ENCODE measurements at places on chromosomes 1 and 21.

GRCh38 chr1:232382671-232383070 is 247.3 kb downstream of the SIPA1L2 start:
- no peak for DNase-seq

GRCh38 chr1:153540394-153541361 is at the start of gene S100A5:
S100A5 (minus strand) TSS chr1:153540934; CDS start chr1:153540191, 743 bp downstream.
- no peak for DNase-seq

GRCh38 chr1:183241471-183241870 is 55.4 kb downstream of the LAMC2 start:
- no peak for DNase-seq

GRCh38 chr1:184945029-184945428 is 29.3 kb downstream of the NIBAN1 start:
- DNase-seq: no peak

DNA sequence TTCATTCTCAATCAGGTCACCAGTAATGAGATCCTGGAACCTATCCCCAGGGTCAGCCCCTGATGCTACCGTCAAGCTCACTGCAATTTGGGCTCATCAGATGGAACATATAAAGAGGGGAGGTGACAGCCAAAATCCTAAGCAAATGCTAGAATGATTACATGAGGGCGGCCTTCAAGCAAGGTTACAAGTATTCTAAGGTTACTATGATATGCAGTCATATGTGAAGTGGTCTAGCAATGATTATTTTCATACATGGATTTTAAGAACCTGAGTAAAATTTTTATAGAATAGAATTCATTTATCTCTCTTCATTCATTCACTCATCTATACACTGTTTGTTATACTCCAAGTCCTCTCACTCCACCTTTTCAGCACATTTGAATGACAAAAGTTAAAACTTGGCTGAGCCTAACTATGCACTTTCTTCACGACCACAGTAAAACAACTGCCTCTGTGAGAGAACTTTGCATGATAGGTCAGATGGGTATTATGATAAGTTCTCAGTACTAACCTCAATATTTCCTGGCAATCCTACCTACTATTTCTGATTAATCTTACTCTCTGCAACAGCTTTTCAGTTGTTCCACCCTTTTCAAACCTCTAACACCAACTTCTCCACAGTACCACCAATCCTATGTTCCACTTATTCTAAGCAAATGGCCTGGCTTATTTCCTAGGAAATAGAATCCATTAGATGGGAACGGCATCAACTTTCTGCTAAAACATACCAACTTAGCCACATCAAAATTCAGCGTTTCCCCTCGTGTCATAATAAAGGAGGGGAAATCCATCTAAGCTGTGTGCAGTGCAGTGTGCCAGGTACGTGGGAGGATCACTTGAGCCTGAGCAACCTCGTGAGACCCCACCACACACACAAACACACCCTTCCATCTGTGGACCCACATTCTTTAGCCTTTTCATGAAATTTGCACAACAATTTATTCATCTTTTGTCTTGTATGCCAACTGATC is 32.0 kb downstream of the LHX9 start:
- DNase-seq: no peak

DNA sequence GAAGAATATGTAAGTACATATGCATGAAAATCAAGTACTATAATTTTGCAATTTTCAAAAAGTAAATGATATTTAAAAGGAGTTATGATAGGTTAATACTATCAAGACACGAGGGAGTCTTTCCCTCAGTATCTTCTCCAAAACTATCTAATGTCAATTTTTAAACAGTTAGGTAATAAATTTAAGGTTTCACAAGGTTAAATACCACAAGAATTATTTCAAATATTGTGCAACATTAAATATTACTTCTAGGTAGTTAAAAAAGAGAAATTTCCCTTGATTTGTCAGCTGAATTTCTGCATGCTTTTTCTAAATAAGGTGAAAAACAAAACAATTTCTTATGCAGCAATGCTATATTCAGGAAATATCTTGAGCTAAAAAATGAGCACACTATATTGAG is 3.5 kb downstream of the CFHR5 start:
- DNase-seq: no peak

DNA sequence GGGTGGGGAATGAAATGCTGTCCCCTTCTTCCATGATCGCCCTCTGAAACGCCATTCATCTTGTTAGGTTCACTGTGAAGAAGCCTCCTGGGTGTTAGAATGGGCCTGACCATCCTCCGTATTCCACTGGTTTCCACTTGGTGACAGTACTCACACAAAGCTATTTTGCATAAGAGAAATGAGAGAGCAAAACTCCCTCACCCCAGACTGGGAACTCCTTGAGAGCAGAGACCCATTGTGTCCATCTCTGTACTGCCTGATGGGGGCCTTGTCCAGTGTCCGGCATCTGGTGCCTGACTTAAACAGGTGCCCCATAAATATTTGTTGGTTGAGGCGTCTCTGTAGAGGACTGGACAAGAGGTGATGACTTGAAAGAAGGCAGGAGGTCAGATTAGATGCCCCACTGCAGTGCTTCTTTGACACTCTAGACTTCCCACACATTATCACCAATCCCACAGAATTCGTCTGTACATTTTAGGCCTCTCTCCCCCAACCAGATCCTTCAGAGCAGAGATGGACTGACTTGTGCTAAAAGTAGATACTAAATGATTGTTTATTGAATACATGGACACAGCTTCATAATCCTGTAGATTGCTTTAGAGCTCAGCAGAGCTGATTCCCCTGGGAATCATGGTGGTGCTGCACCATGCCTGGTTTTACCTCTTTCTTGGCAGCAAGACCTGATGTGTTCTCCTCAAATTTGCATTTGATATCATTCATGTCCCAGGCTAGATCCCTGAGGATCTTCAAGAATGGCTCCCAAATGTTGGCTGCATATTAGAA is 22.4 kb upstream of the KCNA2 start:
- no peak for DNase-seq

- DNase-seq: no peak
Observed at GRCh38 chr1:172973424-172973823, 77.3 kb downstream of the TNFSF18 start.

DNA sequence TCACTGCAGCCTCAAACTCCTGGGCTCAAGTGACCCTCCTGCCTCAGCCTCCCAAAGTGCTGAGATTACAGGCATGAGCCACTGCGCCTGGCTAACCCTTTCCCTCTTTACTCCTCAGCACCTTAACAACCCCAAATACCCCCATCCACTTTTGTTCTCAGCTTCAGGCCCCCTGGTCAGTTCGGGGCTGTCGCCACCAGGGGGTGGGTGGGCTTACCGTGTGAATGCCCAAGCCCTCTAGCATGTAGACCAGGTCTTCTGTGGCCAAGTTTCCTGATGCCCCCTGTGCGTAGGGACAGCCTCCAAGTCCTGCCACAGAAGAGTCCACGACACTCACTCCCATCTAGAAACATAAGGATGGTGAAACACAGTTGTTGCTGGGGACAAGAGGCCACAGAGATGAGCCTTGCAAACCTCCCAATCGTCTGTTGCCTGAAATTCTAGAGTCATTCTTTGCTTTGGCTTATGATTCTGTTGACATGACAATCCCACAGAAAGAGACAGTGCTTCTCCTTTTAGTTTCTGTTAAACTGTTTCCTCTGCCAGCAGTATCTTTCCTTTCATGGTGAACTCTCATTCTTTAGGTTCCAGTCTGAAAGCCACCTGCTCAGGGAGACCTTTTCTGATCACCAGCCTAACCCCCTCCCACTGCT is 3.8 kb upstream of the GALE start:
- no peak for DNase-seq

- no peak for DNase-seq
Observed at GRCh38 chr1:157090771-157091170, 8.8 kb downstream of the ETV3L start.

DNA sequence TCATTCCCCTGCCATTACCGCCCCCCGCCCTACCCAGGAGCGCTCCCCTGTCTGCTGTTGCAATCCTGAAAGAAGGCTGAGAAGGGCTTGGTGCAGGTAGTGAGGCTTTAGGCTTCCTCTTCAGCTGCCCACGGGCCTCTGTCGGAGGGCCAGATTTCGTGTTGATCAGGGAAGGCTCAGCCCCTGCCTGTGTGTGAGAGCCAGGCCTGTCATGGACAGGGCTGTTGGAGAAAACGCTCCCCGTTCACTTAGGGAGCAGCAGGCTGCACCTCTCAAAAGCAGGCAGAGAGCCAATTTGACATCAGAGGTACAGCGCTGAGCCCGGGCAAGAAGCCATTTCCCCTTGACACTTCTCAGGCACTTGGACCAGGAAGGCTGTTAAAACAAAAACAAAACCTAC is 19.0 kb downstream of the TEX35 start:
- no peak for DNase-seq

GRCh38 chr1:116769561-116769977 is 15.3 kb downstream of the CD2 start:
- no peak for DNase-seq

DNA sequence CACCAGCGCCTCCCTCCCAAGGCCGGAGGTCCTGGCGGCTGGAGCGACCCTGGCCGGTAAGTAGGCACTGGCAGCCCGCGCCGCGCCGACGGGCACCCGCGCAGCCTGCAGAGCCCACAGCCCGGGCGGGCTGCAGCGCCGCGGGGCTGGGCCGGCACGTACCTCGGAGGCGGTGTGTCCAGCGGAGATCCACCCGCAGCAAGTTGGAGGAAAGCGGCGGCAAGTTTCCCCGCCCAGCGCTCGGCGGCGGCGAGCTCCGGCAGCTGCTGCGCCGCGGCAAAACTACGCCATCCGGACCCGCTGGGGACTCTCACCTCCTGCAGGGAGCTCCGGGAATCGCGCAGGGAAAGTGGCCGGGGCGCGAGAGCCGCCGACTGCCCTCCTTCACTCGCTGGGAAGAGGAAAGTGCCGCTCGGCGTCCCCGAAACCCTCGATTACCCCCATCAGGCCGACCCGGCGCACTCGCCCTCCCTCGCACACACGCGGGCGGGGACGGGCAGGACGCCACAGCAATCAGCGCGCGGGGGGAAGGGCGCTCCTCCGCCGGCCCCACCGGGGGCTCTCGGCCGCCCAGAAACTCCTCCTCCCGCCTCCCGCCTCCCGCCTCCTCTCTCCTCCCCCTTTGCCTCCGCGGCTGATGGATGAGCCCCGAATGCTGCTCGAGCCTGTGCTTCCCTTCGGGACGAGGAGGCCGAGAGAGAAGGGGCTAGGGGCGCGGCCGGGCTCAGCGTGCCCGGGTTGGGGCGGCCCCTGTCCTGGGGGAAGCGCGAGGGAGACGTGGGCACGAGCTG is at the start of gene TGFBR3:
Gene TGFBR3 (minus strand): TSS at position 436 of the 791 bp plus-strand sequence. CDS start 24,620 bp downstream, outside the sequence.
- no peak for DNase-seq

DNA sequence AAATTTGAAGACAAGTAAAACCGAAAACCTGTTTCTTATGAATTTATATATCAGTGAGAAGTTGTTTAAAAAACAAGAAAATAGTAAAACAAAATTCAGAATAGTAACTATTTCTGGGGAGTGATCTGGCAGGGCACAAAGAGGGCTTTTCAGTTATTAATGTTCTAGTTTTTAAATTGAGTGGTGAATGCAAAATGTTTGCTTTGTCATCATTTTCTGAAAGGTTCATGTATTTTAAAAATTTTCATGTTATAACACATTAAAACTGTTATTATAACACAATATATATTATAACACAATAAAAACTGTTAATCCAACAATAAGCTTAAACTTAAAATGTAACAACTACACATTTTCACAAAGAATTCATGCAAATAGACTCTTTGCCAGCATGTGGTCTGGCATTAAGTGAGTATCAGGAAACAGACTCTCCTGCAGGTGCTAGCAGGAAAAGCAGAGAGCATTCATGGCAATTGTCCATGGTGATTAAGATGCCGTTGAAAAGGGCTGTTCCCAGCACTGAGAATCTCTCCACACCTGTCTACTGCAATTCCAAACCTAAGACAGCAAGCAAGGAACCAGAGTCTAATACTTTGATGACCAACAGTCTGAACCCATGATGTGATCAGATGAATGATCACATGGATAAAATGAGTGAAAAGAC is 204.9 kb downstream of the TBX15 start:
- DNase-seq: no peak

GRCh38 chr21:46028573-46029091 is 47.1 kb downstream of the COL6A1 start:
- no peak for DNase-seq

GRCh38 chr1:11407301-11407994 is 71.5 kb upstream of the DISP3 start:
- DNase-seq: no peak

GRCh38 chr1:71618766-71619530 is 538.1 kb upstream of the ZRANB2 start:
- DNase-seq: no peak

DNA sequence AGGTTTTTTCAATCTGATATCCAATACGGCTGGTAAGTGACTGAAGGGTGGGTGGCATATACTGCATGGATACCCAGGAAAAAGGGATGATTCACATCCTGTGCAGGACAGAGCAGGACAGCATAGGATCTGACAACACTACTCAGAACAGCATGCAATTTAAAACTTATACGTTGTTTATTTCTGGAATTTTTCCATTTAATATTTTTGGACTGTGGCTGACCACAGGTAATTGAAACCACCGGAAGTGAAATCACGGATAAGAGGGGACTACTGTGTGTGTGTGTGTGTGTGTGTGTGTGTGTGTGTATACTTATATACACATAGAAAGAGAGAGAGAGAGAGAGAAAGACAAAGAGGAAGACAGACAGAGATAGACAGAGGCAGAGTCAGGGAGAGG is 23.0 kb downstream of the ERICH3 start:
- no peak for DNase-seq

GRCh38 chr1:158400871-158401270 is 1.6 kb upstream of the OR10T2 start:
- no peak for DNase-seq

DNA sequence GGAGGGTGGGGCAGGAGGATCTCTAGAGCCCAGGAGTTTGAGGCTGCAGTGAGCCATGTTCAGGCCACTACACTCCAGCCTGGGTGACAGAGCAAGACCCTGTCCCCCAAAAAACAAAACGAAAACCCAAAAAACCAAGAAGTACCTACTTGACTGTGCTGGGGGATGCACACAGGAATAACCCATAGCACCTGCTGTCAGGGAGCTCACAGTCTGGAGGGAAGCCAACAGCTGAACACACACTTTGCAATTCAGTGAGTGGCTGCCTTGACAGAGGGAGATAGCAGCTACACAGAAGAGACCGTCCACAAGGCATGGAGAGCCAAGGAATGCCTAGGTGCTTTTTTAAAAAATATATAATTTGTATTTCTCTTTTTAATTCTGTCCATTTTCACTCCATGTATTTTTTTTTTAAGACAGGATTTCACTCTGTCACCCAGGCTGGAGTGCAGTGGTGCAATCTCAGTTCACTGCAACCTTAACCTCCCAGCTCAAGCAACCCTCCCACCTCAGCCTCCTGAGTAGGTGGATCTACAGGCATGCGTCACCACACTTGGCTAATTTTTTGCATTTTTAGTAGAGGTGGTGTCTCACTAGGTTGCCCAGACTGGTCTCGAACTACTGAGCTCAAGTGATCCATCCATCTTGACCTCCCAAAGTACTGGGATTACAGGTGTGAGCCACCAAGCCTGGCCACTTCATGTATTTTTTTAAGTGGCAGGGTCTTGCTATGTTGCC is 68.7 kb downstream of the NID1 start:
- no peak for DNase-seq

GRCh38 chr1:188719735-188720134 is 1757.9 kb downstream of the BRINP3 start:
- DNase-seq: no peak

- no peak for DNase-seq
Observed at GRCh38 chr21:45454060-45454925, 49.3 kb downstream of the COL18A1 start.
